ENCODE measurements at places on chromosomes 2 and 18. TPM values are rescaled to one million over a fixed set of nuclear protein-coding genes. Genes with fewer than 3 reads are reported as not detected.
A peak's percentile ranks its signal among the peaks of the same experiment; 100 is the strongest.

The CD226 gene
- 0.20 TPM for total RNA-seq

The REG3A gene
- total RNA-seq = not detected

The FOXD4L1 gene
- total RNA-seq = 0.18 TPM

The ESPNL gene
- not detected for total RNA-seq

The CABLES1 gene
- total RNA-seq = 71.1 TPM

The C2orf78 gene
- total RNA-seq = not detected

The EPC2 gene
- 25.2 TPM for total RNA-seq

The SNORC gene
- 4.0 TPM for total RNA-seq

The DARS1 gene
- total RNA-seq = 48.8 TPM

The TNFAIP6 gene
- total RNA-seq = not detected

The OSBPL6 gene
- total RNA-seq = 2.3 TPM

The SFTPB gene
- not detected for total RNA-seq

DNA sequence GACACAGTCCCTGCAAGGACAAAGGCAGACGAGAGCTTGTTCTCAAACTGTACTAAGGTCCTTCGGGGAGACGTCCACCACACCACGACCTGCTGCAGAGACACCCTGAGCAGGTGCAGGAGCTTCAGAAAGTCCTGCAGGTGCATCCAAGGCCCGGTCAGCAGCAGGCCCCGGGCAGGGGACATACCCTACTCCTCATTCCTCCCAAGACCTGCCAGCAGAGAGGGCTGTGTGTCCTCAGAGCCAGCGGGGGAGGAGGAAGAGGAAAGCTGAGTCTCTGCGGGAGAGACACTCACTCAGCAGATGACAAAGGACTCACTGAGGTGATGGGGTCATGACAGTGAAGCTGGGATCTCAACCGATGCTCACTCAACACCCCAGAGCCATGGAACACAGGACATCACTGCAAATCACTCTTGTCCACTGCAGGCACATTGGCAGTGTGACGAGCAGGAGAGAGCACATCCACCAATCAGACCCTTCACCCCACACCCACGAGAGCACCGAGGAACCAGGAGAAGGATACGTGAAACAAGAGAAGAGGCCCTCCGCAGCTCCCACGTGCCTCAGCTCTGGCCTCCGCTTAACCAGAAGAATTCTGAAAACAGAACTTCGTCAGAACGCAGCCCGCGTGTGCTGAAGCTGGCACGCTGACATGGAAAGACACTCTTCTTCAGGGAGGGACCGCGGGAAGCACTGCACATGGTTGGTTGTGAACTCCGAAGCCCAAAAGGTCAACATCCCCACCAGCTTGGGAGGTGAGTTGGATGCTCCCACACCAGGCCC, 9.3 kb downstream of the HDAC4 start:
- H3K4me1 ChIP-seq = no peaks in the 10 kb centered on the region
- no peak overlapping the region for H3K4me3 ChIP-seq
- no peak overlapping the region for H3K27ac ChIP-seq
- DNase-seq = no peak
- H3K36me3 ChIP-seq = peaks cover 2% of the 10 kb centered on the region
- no peaks in the 10 kb centered on the region for H3K27me3 ChIP-seq

DNA sequence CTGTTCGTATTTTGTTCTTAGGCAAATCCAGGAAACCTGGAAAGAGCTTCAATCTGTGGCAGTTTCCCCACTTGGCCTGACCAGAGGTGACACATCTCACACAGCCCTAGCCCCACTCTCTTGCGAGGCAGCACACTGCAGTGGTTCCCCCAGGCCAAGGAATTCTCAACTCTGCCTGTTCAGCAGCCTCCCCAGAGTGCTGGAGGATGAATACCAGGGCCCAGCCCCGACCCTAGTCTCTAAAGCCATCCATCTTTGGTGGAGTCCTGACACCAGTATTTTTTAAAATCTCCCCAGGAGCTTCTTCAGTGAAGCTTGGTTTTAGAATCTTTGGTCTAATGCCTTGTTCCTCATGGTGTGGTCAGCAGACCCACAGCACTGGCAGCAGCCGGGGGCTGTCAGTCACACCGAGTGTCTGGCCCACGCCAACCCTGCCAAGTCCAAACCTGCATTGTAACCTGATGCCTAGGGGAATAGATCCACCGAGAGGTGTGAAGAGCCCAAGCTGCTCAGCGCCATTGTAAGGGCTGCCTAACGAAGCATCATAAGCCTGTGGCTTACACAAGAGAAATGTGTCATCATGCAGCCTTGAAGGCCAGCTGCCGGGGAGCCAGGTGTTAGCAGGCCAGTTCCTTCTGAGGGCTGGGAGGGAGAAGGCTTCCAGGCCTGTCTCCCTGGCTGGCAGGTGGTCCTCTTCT, 428.7 kb upstream of the ID2 start:
- DNase-seq = no peak
- no peak overlapping the region for H3K27ac ChIP-seq
- no peaks in the 10 kb centered on the region for H3K4me1 ChIP-seq
- no peaks in the 10 kb centered on the region for H3K27me3 ChIP-seq

- H3K4me3 ChIP-seq = no peak overlapping the region
- H3K27ac ChIP-seq = no peak overlapping the region
- no peaks in the 10 kb centered on the region for H3K36me3 ChIP-seq
- no peaks in the 10 kb centered on the region for H3K4me1 ChIP-seq
Observed at GRCh38 chr2:122883849-122884248, 1128.4 kb downstream of the TSN start.

DNA sequence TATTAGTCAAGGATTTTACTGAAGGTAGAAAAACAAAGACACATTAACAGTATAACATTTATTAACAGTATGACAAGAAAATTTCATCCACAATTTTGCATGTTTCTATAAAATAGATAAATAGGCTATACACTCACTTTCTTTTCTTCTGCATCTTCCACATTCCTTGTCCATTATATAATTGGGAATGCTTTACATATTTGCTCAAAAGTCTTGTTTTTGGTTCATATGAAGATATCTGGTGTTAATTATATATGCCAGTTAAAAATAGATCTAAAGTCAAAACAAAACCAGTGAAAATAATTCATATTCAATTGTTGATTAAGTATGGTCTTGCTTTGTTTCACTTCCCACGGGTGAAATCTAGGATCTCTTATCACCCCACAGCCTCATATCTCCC, 53.4 kb downstream of the SERPINB7 start:
- no peak overlapping the region for H3K27ac ChIP-seq

DNA sequence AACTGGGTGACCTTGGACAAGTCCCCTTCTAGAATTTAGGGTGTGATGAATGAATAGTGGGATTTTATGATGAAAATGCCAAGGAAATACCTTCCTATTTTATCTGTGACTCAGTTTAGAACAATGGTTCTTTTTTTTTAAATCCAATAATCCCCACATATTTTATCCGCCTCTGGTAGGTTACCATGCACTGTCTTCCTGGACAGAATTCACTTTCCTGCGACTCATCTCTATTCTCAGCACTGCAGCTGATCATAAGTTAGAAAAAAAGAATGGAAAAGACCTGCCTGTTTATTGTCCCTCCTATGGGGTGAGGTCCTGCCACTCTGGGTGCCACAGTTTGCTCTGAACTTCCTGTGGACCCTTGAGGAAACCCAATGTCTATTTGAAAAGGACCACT, 73.1 kb downstream of the IRS1 start:
- H3K4me1 ChIP-seq = no peaks in the 10 kb centered on the region
- H3K36me3 ChIP-seq = no peaks in the 10 kb centered on the region
- DNase-seq = no peak

DNA sequence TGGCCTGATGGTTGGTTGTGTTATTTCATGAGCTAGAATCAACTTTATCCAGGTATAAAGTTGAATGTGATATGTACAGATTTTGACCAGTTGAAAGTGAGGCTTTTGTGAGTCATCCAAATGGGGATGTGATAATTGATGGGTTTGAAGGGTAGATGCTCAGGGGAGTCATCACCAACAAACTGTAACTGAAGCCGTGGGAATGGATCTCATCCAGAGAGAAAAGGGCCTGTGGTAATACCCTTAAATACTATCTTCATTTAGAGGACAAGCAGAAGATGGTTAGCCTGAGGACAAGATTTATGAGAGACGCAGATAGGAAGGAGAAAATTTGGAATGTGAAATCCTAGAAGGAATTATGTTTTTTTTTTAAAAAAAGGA, 90.5 kb upstream of the MYO3B start:
- H3K4me1 ChIP-seq = peaks cover 5% of the 10 kb centered on the region
- DNase-seq = no peak
- H3K27ac ChIP-seq = no peak overlapping the region
- no peaks in the 10 kb centered on the region for H3K36me3 ChIP-seq
- H3K4me3 ChIP-seq = no peak overlapping the region

DNA sequence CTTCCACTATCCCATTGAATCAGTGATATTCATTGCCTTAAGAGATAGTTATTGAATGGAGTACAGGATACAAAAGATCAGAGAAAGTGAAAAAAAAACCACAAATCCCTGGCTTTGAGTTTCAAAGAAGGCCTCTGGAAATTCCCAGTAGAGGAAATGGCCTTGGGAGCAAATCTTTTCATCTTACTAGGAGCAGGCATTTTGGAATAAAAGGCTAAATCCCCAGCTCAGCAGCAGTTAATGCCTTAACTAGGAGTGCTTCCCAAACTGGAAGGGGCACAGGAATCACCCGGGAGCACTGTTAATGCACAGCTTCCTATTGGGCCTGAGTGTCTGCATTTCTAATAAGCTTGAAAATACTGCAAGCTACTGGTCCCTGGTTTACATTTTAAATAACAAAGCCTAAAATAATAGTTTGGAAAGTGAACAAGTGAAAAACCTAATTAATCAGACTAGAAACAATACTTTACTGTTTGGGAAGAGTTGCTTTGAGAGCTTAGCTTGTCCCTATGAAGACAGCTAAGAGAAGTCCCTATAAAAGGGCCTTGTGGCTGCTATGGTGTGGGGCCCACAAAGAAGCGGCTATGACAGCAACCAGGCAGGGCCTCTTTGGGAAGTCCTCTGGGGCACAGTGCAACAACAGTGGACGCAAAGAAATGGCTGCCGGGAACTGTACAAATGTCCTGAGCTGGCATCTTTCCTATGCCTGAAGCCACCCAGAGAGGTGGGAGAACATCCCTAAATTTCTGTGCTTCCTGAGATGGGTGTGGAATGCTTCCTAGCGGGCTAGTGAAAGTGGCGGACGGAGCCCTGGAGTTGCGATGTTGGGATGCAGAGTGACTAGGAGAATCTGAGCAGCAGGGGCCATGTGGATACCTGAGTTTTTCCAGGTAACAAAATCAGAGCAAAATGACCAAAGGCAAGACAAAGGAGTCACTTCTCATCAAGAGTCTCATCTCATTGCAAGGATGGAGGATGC, 117.1 kb upstream of the KLHL14 start:
- H3K4me1 ChIP-seq = no peaks in the 10 kb centered on the region
- H3K27me3 ChIP-seq = no peaks in the 10 kb centered on the region
- H3K36me3 ChIP-seq = no peaks in the 10 kb centered on the region

DNA sequence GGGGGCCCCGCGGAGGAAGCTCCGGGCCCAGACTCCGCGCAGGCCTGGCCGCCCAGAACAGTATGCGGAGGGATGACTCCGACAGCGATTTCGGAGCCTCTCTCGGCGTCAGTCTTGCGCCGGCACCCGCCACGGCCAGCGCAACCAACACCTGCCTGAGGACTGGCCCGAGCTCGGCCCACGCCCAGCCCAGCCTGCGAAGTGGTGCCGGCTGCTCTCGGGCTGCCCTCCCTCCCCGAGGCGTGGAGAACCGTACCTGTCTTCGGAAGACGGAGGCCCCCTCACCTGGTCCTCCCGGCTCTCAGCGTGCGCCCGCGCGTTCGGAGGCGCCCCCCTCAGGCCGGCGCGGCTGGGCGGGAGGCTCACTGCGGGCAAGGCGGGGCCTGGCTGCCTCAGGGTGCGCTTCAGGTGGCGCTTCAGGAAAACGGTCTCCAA, at the start of gene M1AP:
M1AP (minus strand) TSS at position 322 of the 435 bp plus-strand sequence. CDS start 8,055 bp downstream, outside the sequence.
- no peak for DNase-seq
- H3K27ac ChIP-seq = no peak within 1 kb of the TSS
- H3K27me3 ChIP-seq = peaks cover 6% of the 10 kb centered on the region

GRCh38 chr2:176934131-176934530, 278.5 kb upstream of the HNRNPA3 start:
- H3K4me3 ChIP-seq = no peak overlapping the region
- no peak for DNase-seq

GRCh38 chr18:47815486-47816270, 114.8 kb downstream of the SMAD2 start:
- H3K27ac ChIP-seq = no peak overlapping the region
- peak; percentile 39 for DNase-seq
- H3K4me3 ChIP-seq = no peak overlapping the region
- H3K4me1 ChIP-seq = no peaks in the 10 kb centered on the region
- H3K27me3 ChIP-seq = no peaks in the 10 kb centered on the region
- H3K36me3 ChIP-seq = no peaks in the 10 kb centered on the region

GRCh38 chr2:69157441-69157840, 144.5 kb downstream of the ANTXR1 start:
- H3K4me3 ChIP-seq = no peak overlapping the region
- H3K27me3 ChIP-seq = peaks cover 1% of the 10 kb centered on the region
- no peak for DNase-seq
- no peaks in the 10 kb centered on the region for H3K36me3 ChIP-seq

- H3K4me3 ChIP-seq = no peak overlapping the region
- H3K27ac ChIP-seq = no peak overlapping the region
- no peaks in the 10 kb centered on the region for H3K4me1 ChIP-seq
- H3K36me3 ChIP-seq = no peaks in the 10 kb centered on the region
- no peak for DNase-seq
Observed at GRCh38 chr18:51480407-51481261, 283.2 kb upstream of the MEX3C start.

DNA sequence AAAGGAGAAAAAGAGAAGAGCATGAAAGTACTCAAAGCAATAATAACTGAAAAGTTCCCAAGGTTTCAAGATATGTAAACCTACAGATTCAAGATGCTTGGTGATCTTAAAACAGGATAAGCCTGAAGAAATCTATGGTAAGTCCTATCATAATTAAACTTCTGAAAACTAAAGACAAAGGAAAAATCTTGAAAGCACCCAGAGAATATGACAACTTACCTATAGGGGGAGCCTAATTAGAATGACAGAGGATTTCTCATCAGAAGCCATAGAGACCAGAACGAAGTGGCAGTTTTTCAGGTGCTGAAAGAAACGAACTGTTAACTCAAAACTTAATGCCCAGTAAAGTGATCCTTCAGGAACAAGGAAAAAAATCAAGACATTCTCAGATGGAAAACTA, 59.7 kb downstream of the XDH start:
- no peaks in the 10 kb centered on the region for H3K4me1 ChIP-seq
- no peak overlapping the region for H3K27ac ChIP-seq
- H3K27me3 ChIP-seq = no peaks in the 10 kb centered on the region
- H3K36me3 ChIP-seq = no peaks in the 10 kb centered on the region
- DNase-seq = no peak

GRCh38 chr2:161651547-161651946, 27.3 kb downstream of the SLC4A10 start:
- H3K4me3 ChIP-seq = no peak overlapping the region
- no peak for DNase-seq
- H3K36me3 ChIP-seq = no peaks in the 10 kb centered on the region
- no peaks in the 10 kb centered on the region for H3K4me1 ChIP-seq
- H3K27me3 ChIP-seq = no peaks in the 10 kb centered on the region

DNA sequence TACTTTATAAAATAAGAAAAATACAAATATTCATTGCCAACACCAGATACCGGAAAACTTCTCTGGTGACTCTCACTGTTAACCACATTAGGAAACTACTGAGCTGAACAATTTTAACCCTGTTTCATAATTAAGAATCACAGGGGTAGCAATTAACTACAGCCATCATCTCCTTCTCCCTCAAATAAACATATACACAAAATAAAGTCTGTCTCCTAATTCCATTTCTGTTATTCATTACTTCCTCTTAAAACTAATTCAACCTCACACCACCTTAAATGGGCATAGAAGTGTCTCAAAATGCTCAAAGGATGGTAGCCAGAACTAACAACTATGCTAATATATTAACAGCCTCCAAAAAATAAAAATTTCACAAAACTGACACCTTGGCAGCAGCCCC, 60.7 kb downstream of the ACVR1 start:
- no peaks in the 10 kb centered on the region for H3K27me3 ChIP-seq
- peaks cover 26% of the 10 kb centered on the region for H3K4me1 ChIP-seq
- no peak overlapping the region for H3K27ac ChIP-seq
- no peak overlapping the region for H3K4me3 ChIP-seq
- peak; percentile 25 for DNase-seq
- H3K36me3 ChIP-seq = no peaks in the 10 kb centered on the region
